ENCODE measurements at places on chromosomes 5 and 9.

DNA sequence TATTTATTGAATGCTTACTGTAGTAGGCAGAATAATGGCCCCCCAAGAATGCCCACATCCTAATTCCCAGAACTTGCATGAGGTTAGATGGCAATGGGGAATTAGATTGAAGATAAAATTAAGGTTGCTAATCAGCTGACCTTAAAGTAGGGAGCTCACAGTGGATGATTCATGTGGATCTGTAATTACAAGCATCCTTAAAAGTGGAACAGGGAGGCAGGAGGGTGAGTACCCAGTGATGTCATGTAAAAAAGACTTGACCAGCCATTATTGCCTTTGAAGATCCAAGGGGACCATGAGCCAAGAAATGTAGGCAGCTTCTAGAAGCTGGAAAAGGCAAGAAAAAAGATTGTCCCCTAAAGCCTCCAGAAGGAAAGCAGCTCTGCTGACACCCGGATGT, 71.4 kb downstream of the GABBR2 start:
- no peak for DNase-seq

DNA sequence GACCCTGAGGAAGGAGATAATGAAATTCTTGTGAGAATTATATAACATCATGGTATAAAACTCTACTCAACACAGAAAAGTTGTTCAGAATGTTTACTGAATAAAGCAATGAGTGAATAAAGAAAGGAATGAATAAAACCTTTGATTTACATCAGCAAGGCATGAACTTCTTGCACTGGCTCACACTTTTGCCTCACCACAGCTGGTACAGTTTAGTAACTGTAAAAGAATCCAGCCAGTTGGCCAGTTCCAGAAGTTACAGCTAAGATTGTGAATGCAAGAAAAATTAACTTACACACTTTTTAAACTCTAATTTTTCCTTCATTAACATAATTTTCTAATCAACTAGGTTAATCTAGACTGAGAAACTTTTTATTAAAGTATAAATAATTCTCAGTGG, 490.9 kb downstream of the NFIB start:
- no peak for DNase-seq

- no peak for DNase-seq
These were observed 1.1 kb downstream of the PDCD1LG2 start for GRCh38 chr9:5511476-5511875.

DNA sequence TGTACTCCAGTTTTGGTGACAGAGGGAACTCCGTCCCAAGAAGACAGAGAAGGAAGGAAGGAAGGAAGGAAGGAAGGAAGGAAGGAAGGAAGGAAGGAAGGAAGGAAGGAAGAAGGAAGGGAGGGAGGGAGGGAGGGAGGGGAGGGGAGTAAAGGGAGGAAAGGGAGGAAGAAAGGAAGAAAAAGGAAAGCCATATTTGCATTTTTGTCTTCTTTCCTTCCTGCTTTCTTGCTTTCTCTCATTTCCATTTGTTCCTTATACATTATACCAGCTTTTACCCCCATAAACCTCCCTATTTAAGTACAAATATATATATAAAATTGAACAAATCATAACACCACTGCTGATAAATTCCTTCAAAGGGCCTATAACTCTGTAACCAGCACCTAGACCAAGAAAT, 151.8 kb downstream of the SMC2 start:
- no peak for DNase-seq

DNA sequence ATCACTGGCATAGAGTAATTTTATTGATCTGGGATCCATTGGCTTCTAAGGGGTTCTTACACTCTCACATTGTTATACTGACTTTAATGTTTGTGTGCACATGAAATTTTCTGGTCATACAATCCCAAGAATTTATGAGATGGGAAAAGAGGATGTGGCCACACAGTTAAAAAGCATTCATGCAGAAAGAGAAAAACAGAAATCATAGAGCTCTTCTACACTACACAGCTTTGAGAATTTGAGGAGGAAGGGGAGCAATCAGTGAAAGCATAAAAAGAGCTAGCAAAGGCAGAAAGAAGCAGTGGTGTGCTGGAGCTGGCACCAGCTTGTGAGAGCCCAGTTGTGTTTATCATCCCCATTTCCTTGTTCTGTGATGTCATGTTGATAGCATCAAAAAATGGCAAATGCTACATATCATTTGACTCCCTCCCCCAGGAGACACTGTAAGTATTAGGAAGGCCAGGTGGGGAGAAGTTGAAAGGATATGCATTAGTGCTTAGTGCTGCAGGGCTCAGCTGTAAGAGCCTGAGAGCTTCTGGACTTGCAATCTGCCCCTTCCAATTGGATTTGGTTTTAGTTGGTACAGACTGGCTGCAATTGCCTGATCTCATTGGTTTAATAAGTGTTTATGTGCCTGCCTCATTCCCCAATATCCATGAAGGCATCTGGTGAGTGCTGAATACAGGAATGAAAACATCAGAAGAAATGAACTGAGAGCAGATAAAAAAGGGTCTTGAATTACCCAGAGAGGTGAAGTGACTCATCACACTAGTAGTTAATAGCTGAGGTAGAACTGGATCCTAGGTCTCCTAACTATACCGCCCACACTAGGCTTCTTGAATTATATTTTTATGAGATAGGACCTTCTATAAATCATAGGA, 30.9 kb downstream of the RHOBTB3 start:
- no peak for DNase-seq

DNA sequence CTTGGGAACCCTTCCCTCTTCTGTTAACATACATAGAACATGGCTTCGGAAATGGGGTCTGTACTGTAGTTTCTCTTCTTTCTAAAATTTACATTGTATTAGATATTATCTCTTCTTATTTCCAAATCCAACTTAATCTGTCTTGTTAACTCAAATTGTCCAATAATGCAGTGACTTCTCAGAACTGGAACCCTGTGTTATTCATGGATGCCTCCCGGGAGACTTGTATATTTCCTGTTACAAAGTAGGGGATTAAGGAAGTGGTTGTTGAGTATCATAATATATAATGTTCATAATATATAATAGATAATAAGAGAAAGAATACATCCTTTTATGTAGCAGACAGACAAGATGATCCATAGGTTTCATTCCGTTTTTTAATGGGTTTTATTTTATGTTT, 128.4 kb downstream of the ZSWIM6 start:
- no peak for DNase-seq

GRCh38 chr9:112170968-112171367, 4.1 kb downstream of the SUSD1 start:
- DNase-seq, result no peak

GRCh38 chr5:105168806-105169205, 1606.2 kb upstream of the NUDT12 start:
- DNase-seq, result no peak

DNA sequence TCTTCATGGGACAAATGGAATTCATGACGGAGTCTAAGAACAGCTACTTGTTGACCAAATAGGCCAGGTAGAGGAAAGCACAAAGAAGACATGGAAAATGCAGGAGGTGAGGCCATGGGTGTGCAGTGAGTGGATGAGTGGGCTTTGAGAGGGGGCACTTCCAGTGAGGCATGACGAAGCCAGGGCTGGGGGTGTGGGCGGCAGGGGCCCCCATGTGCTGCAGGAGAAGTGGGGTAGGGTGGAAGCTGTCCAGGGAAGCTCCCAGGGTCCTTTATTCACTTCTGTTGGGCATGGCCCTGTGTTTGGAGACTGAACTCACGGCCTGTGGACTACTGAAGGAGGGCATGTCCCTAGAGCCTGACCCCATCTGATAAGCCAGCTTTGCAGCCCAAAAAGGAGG, 127.6 kb upstream of the SLC25A48 start:
- DNase-seq, result no peak

GRCh38 chr5:132837868-132838267, 7.4 kb upstream of the SHROOM1 start:
- DNase-seq, result no peak

- no peak for DNase-seq
These were observed 28.7 kb downstream of the GFRA3 start for GRCh38 chr5:138245717-138246116.

- DNase-seq, result no peak
These were observed 61.9 kb downstream of the SNX24 start for GRCh38 chr5:122907276-122907675.

- no peak for DNase-seq
These were observed 588 bp downstream of the TRAF2 start for GRCh38 chr9:136886610-136887597.

- no peak for DNase-seq
These were observed 39.6 kb downstream of the UBAP1 start for GRCh38 chr9:34218446-34218845.

- no peak for DNase-seq
These were observed 2.3 kb downstream of the EFNA5 start for GRCh38 chr5:107668154-107669095.

DNA sequence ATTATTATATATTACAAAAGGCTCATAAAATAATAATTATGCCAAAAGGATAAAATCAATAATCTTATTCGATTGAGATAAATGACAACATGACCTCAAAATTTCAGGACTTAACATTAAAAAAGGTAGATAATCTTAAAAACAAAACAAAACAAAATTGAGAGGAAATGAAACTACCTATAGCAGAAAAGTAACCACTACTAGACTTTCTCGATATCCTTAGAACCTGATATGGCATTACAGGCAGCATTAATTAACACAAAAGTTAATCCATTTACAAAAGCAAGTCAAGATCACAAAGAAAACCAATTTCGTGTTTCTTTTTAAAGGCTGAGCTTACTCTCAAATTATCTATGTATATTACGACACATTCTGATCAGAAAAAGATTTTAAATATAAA, 29.9 kb downstream of the TMEM161B start:
- DNase-seq, result no peak

GRCh38 chr9:28332648-28333047, 759.4 kb upstream of the C9orf72 start:
- DNase-seq, result no peak

DNA sequence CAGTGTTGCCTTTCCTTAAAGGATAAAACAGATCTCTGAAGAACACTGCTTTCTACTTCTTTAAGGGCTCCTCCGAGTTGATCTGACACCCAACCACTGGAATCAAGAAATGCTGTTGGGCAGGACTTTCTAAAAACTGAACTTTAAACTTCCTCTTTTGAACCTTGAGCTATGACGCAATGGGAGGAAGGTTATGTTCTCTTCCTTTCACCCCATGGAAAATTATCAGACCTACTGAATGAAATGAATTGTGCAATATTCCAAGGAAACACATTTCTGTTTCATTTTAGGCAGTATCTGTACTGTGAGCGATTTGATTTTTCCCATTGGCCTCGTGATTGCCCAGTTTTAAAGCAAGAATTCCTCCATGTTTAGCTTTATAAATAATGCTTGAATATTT, 206.0 kb upstream of the PRR16 start:
- no peak for DNase-seq

GRCh38 chr5:64163746-64164145, 1.9 kb upstream of the RNF180 start:
- DNase-seq, result no peak

- DNase-seq, result no peak
These were observed 994.8 kb upstream of the WWC1 start for GRCh38 chr5:167296661-167297060.

DNA sequence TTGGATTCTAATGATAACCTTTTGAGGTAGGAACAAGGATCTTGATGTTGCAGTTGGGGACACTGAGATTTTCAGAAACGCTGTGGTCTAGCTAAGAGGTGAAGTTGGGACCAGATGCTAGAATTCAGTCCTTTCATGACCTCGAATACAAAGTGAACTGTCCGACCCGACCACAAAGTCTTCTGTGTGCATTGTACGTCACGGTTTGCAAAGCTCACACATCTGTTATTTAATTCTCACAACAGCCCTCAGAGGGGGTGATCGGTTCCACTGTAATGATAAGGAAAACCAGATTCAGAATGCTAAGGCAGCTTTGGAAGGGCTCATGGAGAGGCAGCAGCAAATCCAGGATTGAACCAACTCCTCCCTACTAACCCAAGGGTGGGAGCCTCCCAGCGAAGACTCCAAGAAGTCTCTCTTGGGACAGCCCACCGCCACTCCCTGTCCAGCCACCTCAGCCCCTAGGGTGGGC, 16.6 kb upstream of the KIF12 start:
- DNase-seq, result no peak

DNA sequence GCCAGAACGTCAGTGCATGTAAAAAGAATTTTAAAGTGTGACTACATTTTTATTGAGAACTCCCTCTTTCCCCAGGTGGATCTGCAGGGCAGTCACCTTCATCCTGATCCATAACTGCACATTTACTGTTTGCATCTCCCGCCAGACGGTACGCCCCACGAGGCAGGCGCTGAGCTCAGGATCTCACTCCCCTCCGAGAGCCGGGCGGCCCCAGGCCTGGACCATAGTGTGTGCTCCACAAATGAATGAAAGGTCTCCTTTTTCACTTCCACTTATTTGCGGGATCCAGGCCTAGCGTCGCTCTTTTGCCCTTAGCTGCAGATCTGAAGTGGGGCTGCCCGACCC, 378 bp downstream of the DROSHA start:
- DNase-seq, result no peak

- DNase-seq, result no peak
These were observed at the start of gene LCN15 for GRCh38 chr9:136764301-136764891. Gene LCN15 (minus strand): TSS chr9:136764518. CDS start chr9:136764488, 30 bp downstream.

DNA sequence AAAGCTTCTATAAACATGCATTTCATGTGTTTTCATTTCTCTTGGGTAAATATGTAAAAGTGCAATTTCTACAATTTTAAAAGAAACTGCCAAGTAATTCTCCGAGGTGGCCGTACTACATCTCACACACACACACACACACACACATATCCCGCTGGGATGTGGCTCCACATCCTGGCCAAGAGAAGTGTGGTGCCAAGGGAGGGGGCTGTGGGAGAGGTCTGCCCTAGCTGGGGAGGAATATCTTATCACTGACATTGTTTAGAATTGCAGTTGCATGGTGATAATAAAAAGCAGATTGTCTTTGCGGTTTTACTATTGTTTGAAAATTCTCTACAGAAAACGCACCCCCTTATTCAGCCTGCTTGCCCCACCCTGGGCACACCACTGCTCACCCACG, 558.4 kb downstream of the BNC2 start:
- DNase-seq, result no peak

DNA sequence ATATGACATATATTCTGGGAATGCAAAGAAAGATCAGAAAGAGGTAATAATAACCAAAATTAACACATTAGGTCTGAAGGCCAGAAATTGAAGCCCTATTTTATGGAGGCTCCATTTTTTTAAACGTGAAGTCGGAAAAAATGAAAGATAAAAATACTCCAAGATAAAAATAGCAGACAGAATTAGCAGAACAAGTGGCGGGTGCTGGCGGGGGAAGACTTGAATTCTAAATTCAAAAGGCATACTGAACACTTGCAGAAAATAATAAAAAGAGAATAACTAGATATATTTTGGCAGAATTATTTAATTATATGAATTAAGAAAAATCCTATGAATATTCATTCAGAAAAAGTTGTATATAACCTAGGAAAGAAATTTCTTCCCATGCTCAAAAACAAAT, 543.7 kb upstream of the ACO1 start:
- no peak for DNase-seq

DNA sequence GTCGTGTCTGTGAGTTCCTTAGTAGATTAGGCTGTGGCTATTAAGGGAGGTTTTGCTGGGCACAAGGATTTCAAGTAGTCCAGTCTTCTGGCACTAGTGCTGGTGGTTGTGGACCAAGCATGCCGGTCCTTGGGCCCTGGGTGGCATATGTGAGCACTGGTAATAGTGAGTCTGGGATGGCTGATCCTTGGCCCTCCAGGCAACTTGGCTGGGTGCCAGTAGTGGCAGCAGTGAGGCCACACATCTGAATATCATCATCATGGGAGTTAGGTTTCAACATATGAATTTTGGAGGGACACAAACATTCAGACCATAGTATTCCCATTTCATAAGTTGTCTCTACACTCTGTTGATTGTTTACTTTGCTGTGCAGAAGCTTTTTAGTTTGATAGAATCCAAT, 25.3 kb upstream of the APBA1 start:
- DNase-seq, result no peak

Data from iPS DF 19.7 (cell line).